ENCODE measurements at places on chromosomes 4 and X.

- DNase-seq = no peak
These were observed 1397.5 kb downstream of the PCDH7 start for GRCh38 chr4:32117693-32118092.

DNA sequence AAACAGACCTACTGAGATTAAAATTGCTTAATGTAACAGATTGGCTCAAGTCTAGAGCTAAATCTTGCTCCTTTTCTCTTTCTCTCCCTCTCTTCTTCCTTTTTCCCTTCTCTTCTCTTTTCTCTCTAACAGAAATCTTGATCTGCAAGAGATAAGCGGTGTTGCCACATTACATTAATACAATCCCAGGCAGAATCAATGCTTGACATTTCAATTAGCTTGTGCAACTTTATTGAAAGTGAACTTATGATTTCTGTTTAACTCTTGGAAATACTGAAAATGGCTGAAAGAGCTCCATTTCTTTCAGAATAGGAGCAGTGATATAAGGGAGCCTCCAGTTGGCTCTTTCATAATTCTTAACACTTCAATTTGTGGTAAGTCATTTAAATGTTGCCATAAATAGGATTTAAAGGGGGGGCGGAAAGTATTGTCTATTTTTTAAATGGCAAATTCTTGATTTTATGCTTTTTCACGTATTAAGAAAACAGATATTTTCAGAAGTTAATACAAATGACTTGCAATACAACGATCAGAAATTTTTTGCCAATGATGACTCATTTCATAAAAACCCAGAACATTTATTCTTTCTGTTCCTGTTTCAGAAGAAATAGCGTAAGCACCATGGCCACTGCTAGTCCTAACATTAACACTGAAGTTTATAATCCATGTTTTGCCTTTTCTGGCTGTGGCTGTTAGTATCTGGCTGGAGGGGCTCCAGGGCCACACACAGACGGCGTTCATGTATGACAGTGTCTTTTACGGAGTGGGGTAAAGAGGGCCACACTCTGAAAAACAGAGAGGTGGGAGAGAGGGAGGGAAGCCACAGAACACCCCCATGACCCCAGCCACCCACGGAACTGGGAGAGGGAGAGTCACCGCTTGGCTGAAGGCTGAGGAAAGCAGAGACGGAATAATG, 115.7 kb upstream of the FAT1 start:
- no peak for DNase-seq

- no peak for DNase-seq
These were observed 43.0 kb downstream of the ENPEP start for GRCh38 chr4:110518889-110519490.

DNA sequence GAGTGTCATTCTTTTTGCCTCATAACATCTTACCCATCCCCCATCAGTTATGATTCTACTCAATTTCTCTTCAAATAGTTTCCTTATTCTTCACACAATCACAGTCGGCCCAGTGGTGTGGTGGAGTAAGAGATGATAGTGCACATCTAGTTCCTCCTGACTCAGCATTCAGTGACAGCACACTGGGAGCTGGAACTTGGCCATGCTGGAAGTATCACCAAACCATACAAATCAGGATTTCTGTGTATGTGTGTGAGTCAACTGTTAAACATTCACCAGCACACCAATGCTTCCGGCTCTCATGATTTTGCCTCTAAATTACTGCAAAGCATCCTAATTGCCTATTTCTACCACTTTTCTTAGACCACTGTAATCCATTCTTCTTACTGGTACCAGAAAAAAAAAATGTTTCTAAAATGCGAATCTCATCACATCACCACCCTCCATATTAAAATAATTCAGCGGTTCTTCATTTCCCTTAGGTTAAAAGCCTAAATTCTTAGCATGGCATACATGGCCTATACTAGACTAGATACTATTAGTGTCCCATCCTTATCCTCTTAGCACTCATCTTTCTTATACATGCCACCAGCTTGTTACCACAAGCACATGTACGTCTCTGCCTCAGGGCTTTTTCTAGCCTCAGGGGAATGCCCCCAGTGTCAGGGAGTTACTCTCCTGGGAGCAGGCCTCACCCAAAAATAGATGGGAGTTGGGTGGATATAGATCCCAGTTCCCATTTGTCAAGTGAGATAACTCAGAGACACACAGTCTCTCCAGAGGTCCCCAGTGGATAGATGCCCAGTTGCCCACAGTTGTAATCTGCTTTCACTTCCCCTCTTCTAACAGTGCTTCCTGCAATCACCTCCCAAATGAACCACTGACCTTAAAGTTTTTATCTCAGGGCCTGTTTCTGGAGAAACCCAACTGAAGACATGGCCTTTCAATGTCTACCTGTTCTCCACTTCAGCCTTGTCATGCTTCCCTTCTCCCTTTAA, 49.2 kb upstream of the DDX53 start:
- DNase-seq = no peak

DNA sequence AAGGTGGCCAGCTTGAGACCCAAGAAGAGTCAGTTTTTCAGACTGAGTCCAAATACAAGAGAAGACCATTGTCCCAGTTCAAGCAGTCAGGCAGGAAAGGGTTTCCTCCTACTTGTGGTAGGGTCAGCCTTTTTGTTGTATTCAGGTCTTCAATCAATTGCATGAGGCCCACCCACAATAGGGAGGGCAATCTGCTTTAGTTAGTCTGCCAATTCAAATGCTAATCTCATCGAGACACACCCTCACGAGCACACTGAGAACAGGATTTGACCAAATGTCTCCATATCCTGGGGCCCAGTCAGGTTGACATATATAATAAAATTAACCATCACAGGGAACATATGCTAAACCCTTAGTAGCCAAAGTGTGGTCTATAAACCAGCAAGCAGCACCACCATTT, 75.3 kb upstream of the FRMPD3 start:
- DNase-seq = no peak

DNA sequence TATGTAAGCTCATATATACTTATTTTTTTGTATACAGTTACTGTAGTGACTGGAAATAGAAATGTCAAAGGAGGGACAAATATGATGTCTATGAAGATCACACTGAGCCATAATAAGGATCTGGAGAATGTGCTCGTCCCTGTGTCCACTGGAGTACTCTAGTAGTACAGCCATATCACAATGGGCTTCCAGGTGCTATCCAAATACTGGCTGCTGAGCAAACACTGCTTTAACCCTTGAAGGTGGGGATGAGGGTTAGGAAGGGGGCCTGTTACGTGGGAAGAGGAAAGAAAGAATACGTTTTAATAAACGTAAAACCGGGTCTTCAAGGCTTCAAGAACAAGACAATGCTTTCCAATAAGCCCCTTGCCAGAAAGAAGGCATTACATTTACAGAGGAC, 29.8 kb upstream of the TMEM150C start:
- DNase-seq = no peak

GRCh38 chrX:113195949-113196348, 355.3 kb upstream of the AMOT start:
- no peak for DNase-seq

DNA sequence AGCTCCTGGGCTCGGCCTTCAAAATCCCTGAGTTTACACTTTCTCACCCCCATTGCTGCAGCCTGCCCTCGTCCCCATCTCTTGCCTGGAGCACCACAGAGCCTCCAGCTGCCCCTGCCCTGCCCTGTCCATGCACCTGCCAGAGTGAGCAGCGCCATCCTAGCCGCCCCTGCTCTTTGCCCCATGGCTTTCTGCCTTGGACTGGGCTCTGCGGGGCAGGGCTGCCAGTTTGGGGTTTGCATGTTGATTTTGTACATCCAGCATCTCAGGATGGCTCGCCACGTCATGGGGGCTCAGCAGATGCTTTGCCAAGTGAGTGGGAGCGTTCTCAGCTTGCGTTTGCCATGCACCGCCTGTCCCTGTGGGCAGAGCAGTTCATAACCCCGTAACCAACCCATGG, 67.1 kb upstream of the HGFAC start:
- DNase-seq = no peak

- DNase-seq = no peak
These were observed 18.2 kb downstream of the MAGEA9 start for GRCh38 chrX:149799938-149800337.

GRCh38 chr4:24262084-24262483, 322.3 kb downstream of the DHX15 start:
- no peak for DNase-seq
